ENCODE measurements at places on chromosomes 5 and 9.

- no peak for DNase-seq
Measured at GRCh38 chr5:141685591-141685990, 3.6 kb upstream of the ARAP3 start.

DNA sequence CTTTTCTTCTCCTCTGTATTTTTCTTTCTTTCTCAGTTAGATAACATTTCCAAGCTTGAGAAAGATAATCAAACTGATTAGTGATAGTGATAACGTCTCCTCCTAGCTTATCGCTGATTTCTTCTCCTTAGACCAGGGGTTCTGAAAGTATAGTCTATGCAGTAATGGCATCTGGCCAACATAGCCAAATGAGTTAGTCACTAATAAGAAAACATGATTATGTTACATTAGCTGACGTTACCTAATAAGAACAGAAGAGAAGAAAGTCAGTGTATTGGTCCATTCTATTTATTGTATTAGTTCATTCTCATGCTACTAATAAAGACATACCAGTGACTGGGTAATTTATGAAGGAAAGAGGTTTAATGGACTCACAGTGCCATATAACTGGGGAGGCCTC lies 111.2 kb downstream of the STRBP start:
- no peak for DNase-seq

GRCh38 chr5:168007286-168007685 lies 284.2 kb upstream of the WWC1 start:
- no peak for DNase-seq

DNA sequence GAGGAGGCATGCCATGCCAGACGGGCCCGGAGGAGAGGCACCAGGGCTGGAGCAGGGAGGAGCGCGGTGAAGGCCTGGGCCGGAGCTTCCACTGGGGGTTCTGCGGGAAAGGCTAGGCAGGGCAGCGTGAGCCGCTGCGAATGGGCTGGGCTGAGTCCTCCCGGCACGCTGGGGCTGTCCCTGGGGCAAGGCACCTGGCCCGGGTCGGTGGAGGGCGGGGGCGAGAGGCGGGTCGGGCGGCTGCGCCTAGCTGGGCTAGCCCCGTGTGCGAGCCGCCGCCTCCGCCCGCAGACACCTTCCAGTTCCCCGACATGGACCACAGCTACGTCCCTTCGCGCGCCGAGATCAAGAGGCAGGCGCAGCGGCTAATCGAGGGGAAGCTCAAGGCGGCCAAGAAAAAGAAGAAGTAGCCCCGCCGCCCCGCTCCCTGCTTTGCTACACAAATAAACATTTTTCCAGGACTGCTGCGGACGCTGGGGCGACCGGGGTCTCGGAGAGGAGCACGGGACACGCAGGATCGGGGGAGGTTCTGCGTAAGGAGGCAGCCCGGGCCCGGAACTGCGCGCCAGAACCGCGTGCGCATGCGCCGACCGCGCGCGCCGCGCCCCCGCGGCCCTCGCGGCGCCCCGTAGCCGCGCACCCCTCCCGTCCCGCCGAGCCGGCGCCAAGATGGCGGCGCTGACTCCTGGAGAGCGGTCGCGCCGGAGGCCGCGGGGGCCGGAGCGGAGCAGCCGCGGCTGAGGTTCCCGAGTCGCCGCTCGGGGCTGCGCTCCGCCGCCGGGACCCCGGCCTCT lies at the start of gene RABL6:
Gene RABL6 (plus strand): TSS at position 668 of the 794 bp plus-strand sequence. CDS start 249 bp downstream, outside the sequence.
- DNase-seq, result peak; percentile 58

- no peak for DNase-seq
Measured at GRCh38 chr5:9861666-9862256, 231.6 kb upstream of the TAS2R1 start.

DNA sequence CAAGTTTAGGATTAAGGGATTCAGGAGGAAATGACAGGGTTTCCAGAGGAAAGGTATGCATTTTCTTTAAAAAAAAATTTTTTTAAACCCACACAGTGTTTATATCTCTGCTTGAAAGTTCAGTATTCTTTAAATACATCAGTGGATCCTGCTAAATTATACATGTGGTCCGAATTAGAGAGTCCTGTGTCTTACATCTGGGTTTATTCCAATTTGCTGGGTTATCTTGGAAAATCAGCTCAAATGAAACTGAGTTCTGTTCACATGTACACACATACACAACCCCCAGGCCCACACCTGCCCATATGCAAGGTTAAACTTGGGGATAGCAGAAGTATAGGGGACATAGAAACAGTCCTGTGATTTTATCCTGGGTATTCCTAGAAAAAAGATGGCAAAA lies 493.7 kb downstream of the ZNF608 start:
- DNase-seq, result no peak

DNA sequence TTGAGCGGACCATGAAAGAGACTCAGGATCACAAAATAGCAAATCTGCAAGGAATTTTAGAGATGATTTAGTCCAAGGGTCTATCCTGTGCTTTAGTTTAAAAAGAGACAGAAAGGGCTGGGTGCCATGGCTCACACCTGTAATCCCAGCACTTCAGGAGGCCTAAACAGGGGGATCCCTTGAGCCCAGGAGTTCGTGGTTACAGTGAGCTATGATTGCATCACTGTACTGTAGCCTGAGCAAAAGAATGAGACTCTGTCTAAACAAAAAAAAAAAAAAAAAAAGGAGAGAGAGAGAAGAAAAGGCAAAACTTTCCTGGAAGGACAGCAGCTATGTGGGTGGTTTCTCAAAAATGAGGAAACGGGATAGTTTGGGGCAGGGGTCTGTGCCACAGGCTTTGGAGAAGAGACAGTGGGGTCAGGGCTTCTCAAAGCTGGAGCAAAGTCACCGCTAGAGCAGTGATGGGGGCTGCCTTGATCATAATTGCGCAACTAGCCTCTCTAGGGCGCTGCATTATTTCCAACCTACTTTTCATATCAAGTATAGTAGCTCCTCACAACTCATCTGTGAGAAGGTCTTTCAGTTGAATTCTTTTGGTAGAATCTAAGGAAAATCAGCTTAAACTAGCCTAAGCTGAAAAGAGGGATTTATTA lies 8.5 kb upstream of the ANKH start:
- DNase-seq, result no peak

- DNase-seq, result no peak
Measured at GRCh38 chr9:100573655-100574260, 4.1 kb upstream of the CAVIN4 start.

- DNase-seq, result no peak
Measured at GRCh38 chr5:65778126-65778525, 56.1 kb downstream of the NLN start.

- no peak for DNase-seq
Measured at GRCh38 chr5:103424453-103425205, 138.0 kb downstream of the NUDT12 start.

DNA sequence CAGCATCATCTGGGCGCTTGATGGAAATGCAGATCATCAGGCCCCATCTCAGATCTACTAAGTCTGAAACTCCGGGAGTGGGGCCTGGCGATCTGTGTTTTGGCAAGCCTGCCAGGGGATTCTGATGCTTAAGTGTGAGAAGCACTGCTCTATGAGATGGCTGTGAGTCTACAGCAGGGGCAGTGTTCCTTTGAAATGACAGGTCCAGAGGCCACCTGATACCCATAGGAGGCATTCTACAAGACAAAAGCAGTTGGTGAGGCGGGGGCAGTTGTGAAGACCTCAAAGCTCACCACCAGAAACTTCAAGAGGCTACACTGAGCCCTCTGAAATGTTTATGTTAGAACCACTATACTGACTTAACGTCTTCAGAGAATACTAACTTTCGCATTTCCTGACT lies 86.9 kb upstream of the SPATA31D4 start:
- DNase-seq, result no peak

DNA sequence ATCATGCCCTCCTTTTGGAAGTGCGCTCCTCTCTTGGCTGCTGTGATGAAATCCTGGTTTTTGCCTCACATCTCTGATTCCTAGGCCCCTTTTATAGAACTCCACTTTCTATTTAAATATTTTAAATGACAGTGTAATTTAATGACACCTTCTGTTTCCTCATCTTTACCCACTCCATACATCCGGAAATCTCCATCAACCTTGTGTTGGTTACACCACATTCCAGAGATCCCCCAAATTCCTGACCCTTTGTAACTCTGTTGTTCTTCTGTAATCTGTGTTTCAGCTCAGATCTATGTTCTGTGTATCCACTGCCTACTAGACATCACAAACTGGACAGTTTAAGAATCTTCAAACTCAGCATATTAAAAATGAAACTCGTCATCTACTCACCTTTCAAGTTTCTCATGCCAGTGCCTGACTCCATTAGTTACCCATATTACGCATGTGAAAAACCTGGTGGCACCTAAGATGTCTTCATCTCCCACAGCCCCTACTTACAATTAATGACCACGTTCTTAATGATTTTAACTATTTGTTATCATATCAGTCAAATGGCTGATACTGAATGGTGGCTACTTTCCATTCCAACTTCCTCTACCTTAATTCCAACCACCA lies 25.1 kb downstream of the PARP8 start:
- no peak for DNase-seq

- DNase-seq, result no peak
Measured at GRCh38 chr5:176611435-176611834, 1.5 kb upstream of the GPRIN1 start.

- DNase-seq, result no peak
Measured at GRCh38 chr5:38823503-38823902, 22.3 kb upstream of the OSMR start.

GRCh38 chr5:14251733-14252132 lies 108.6 kb downstream of the TRIO start:
- DNase-seq, result no peak

GRCh38 chr5:160835818-160836528 lies 16.0 kb downstream of the ATP10B start:
- no peak for DNase-seq

GRCh38 chr9:133705576-133705975 lies 32.6 kb downstream of the SARDH start:
- DNase-seq, result no peak

- no peak for DNase-seq
Measured at GRCh38 chr5:149912226-149912871, 32.2 kb downstream of the PDE6A start.

GRCh38 chr5:60989790-60990189 lies 44.8 kb downstream of the NDUFAF2 start:
- DNase-seq, result no peak

- no peak for DNase-seq
Measured at GRCh38 chr9:98500337-98500919, 208.3 kb downstream of the GABBR2 start.

DNA sequence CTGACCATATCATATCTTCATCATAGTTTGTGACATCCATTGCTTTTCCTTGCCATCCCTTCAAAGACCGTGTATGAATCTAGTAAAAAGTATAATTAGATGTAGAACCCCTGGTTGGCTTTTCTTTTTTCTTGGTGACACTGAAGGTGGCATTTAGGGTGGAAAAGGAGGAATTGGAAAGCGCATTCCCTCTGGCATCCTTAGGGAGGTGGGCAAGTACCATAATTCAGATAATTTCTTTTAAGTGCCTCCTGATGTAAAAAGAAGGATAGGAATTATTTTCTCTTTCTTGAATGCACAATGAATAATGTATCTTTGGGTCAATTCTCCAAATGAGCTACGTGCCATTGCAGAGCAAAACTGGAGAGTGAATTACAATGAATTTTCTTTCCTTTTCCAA lies 73.2 kb upstream of the SMARCA2 start:
- DNase-seq, result no peak

GRCh38 chr5:113142186-113142585 lies 165.6 kb downstream of the DCP2 start:
- DNase-seq, result no peak

DNA sequence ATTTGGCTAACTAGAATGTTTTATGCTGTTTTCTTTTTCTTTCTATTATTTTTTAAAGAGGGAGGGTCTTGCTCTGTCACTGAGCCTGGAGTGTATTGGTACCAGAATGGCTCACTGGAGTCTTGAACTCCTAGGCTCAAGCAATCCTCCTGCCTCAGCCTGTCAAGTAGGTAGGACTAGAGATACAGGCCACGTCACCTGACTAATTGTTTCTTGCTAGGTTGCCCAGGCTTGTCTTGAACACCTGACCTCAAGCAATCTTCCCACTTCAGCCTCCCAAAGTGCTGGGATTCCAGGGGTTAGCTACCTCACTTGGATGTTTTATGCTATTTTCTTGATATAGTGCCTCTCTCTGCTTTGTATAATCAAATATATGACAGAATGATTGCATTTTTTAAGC lies 166.2 kb downstream of the AOPEP start:
- DNase-seq, result no peak

GRCh38 chr5:142300677-142301076 lies 24.1 kb downstream of the SPRY4 start:
- DNase-seq, result no peak

DNA sequence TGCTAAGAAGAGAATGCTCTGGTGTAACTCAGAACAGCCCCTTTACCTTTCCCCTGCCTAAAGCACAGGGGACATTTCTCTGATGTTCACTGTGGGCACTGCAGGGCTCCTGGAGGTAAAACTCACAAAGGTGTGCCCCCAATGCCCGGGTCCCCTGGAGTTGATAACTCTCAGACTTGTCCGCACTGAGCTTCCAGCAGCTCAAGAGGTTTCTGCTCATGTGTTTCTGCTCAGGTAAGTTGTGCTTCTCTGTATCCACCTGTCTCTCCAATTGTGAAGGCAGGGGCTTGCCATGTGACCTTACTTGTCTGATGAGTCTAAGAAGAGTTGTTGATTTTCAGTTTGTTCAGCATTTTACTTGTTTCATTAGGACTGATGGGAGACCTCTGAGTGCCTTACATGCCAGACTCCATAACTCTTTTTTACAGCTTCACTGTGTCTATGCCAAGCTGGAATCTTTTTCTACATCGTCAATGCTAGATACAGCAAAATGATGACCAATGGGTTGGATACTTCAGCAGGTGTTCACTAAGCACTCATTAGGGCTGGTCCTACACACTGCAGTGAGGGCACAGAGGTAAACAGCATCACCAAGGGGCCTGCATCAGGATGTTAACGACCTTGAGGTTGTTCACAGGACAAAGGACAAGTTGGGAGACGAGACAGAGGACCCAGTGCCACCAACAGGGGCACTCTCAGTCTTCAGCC lies 56.4 kb downstream of the MRPL36 start:
- no peak for DNase-seq

GRCh38 chr9:136021171-136021871 lies 60.1 kb upstream of the UBAC1 start:
- DNase-seq, result no peak

DNA sequence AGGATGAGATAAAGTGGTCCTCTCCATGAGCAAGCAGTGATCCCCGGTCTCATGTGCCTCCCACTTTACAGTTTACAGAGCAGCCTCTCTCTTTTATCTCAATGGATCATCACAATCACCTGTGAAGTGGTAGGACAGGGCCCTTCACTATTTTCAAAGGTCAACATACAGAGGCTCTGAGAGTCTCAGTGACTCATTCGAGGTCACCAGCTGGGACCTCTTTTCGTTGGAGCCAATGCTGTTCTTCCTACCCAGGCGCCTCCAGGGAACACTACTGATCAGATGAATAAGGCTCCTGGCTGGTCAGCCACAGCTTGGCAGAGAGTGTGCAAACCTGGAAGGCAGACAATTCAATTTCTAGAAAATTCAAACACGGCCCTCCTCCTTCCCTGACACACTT lies 16.6 kb downstream of the GGTA1 start:
- DNase-seq, result no peak

DNA sequence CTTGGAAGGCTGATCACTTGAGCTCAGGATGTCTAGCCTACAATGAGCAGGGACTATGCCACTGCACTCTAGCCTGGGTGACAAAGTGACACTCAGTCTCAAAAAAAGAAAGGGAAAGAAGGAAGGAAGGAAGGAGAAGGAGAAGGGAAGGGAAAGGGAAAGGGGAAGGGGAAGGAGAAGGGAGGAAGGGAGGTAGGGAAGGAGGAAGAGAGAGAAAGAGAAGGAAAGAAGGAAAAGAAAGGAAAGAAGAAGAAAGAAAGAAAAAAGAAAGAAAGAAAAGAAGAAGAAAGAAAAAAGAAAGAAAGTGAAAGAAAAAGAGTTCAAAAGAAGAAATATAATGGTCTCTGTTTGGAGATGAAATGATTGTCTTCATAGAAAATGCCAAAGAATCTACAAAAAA lies 10.8 kb upstream of the CSF1R start:
- no peak for DNase-seq

Measured in stimulated activated CD8-positive, alpha-beta memory T cell treated with anti-CD3 and anti-CD28 coated beads, Interleukin-4, amount 100 ng/mL, for 4 hours (primary cell).